ENCODE measurements at places on chromosomes 5 and 9. TPM values are rescaled to one million over a fixed set of nuclear protein-coding genes. Genes with fewer than 3 reads are reported as not detected.

Gene FBP2
- total RNA-seq = not detected

Gene COL23A1
- not detected for total RNA-seq

Gene IL11RA
- total RNA-seq = 7.8 TPM

Gene GFI1B
- not detected for total RNA-seq

Gene C5orf52
- not detected for total RNA-seq

Gene DOCK8
- total RNA-seq = 3.2 TPM

Gene ATP6V0E1
- 172 TPM for total RNA-seq

Gene BHMT
- not detected for total RNA-seq

Gene RETREG1
- not detected for total RNA-seq

Gene IL33
- total RNA-seq = 12.7 TPM

Gene ZDHHC11B
- not detected for total RNA-seq

Gene ENTPD8
- 0.33 TPM for total RNA-seq

Gene LRRC70
- total RNA-seq = 48.7 TPM

Gene ADGRD2
- total RNA-seq = not detected

Gene NOXA1
- total RNA-seq = 2.0 TPM

Gene TMC1
- total RNA-seq = 0.33 TPM

Gene SLCO4C1
- total RNA-seq = not detected

Gene IRX2
- total RNA-seq = not detected

Gene ZNF879
- 4.2 TPM for total RNA-seq

Gene FRMD3
- 11.1 TPM for total RNA-seq

Gene GRIA1
- total RNA-seq = 0.33 TPM

Gene SERF1A
- 13.7 TPM for total RNA-seq

Gene PCDHA9
- under 0.01 TPM for total RNA-seq

Gene ADGRV1
- under 0.01 TPM for total RNA-seq

Gene FBP1
- 3.2 TPM for total RNA-seq

Gene SLC36A3
- total RNA-seq = not detected

Gene PCDHA12
- total RNA-seq = under 0.01 TPM

Gene NSG2
- total RNA-seq = not detected

Gene BARX1
- total RNA-seq = not detected

Gene SELENOP
- 4.9 TPM for total RNA-seq

Gene PRDM9
- total RNA-seq = not detected

Gene OSTF1
- 75.5 TPM for total RNA-seq

Gene GABRA1
- not detected for total RNA-seq

Measured in vein endothelial cell (primary cell).